ENCODE measurements at places on chromosomes 3 and 15. TPM values are rescaled to one million over a fixed set of nuclear protein-coding genes. Genes with fewer than 3 reads are reported as not detected.

DNA sequence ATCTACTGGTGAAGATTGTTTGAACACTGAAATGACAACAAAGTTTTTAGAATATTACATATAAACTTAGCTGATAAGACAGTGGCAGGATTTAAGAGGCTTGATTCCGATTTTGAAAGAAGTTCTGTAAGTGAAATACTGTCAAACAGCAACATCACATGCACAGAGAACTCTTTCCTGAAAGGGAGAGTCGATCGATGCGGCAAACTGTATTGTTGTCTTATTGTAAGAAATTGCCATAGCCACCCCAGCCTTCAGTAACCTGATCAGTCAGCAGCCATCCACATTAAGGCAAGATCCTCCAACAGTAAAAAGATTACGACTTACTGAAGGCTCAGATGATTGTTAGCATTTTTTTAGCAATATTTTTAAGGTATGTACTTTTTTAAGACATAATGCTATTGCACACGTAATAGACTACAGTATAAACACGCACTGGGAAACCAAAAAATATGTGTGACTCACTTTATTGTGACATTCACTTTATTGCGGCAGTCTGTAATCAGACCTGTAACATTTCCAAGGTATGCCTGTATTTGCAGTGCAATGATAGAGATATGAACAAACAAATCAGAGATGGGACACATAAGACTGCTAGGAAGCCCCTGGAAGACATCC lies 225.6 kb upstream of the UBE2E1 start:
- DNase-seq, result no peak

GRCh38 chr15:90782442-90782841 lies 65.3 kb downstream of the BLM start:
- no peak for DNase-seq

DNA sequence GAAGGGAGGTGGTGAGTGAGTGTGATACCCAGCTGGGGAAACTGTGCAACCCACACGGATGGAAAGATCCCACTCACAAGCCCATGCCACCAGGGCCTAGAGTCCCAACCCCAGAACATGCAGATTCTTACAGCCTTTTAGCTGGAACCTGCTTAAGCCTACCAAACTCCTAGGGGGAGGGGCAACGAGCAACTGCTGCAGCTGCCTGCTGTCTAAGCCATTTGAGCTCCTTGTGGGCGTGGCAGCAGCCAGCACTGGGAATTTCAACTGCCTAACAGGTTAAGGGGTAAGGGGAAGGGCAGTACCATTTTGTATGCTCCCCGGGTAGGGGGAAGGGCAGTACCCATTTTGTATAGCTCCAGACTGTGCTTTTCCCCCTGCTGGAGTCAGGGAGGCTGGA lies 673.2 kb upstream of the BCHE start:
- DNase-seq, result no peak

- no peak for DNase-seq
These were observed 28.7 kb downstream of the ATP13A3 start for GRCh38 chr3:194458131-194458530.

GRCh38 chr3:47394881-47395280 lies 14.1 kb downstream of the PTPN23 start:
- DNase-seq, result no peak

- DNase-seq, result no peak
These were observed 91.6 kb downstream of the MESD start for GRCh38 chr15:80898040-80898439.

DNA sequence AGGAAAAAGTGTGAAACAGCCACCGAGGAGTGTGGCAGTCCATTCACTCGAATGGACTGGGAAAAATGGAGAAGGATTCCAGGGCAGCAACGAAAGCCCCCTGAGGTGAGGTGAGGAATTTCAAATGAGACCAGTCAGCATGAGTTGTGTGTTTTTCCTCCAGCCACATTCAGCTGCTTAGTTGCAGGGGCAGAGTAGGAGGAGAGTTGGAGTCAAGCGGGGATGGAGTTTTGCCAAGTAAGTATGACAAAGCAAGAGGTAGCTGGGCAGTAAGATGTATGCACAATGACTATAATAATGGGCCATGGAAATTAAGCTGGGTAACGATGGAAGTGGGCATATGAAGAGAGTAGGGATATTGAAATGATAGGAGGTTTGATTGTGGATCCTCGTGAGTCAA lies 64.4 kb downstream of the CCDC54 start:
- DNase-seq, result no peak

DNA sequence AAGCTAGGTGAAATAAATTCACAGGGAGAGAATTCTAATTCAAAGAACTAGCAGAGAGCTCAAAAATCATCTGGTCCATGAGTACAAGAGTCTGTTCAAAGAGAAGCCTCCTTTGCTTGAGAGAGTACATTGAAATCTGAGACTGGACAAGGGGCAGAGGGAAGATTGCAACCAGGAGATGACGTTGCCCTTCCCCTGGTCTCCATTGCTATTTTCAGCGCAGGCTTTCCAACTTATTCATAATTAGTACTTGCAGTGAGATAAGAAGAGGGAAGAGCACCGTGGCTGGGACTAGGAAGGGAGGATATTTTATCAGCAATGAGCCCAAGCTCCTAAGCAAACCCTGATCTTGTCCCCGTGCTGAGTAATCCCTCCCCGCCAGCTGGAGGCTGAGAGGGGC lies 251.8 kb upstream of the RORA start:
- no peak for DNase-seq

DNA sequence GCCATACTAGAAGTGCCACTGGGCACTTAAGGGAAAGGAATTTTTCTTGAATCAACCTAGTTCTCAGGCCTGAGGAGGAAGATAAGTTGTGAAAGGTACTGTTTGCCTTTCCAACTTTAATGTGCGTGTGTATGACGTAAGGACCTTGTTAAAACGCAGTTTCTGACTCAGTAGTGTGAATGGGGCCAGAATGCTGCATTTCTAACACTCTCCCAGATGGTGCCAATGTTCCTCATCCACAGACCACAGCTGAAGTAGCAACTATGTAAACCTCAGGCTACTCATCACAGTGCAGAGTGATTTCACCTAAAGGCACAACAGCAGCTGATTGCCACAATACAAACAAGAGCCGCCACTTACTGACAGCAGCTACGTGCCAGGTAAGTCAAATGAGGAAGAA lies 103.6 kb downstream of the OTOL1 start:
- no peak for DNase-seq

- no peak for DNase-seq
These were observed 71.8 kb upstream of the GATM start for GRCh38 chr15:45449916-45450867.

GRCh38 chr3:122055215-122055614 lies at the start of gene CD86:
Gene CD86 (plus strand): TSS chr3:122055362. CDS start chr3:122055490, 128 bp downstream.
- no peak for DNase-seq

DNA sequence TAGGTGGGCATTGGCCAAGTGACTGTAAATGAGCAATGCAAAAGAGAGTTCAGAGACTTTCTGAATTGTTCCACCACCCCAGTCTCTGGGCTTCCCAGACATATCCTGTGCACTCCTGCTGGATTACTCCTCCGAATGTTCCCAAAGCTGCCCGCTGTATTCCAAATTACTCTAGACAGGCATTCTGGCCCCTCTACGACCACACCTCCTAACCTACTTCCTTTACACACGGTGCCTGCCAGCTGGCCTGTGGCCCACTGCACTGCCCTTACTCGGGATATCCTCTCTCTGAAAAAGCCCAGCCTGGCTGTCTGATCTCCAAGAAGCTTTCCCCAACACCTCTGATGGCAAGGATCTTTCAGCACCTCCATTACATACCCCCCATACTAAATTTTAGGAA lies 66.6 kb downstream of the DUT start:
- DNase-seq, result no peak

DNA sequence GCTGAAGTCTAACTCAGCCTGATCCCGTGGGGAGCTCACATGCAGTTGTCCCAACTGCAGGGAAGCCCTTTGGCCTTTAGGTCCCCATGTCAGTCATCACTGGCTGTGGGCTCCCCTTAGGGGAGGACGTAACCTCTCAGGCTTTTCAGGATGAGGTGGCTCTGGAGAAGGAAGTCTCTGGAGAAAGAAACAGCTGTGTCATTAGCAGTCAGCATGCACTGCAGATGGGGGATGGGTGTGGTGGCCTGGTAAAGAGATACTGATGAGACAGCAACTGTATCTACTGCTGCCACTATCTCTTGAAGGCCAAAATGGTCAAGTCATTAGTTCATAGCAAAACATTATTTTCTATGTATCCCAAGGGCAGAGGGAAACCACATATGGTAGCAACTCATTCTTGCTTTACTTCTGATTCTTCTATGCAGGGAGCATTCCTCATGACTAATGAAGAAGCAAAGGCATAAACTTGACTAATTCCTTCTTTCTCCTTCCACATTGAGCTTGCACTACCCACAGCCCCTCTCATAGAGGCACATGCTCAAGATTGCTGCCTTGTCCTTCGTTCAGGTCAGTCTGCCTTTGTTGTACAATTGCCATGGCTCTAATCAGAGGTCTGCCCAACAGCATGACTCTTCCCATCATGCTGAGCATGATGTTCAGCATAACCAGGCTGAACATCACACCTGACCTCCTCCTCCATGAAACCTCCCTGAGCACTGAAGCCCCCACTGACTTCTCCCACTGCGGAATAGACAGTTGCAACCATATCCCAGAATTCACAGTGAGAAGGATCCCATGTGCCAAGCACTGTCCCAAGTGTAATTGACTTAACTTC lies 47.8 kb upstream of the TMEM158 start:
- no peak for DNase-seq

- no peak for DNase-seq
These were observed 23.1 kb downstream of the TNK2 start for GRCh38 chr3:195885036-195885891.

GRCh38 chr3:13685721-13686120 lies 136.8 kb downstream of the FBLN2 start:
- no peak for DNase-seq

GRCh38 chr3:23601091-23601822 lies 204.5 kb upstream of the UBE2E1 start:
- peak; percentile 39 for DNase-seq

GRCh38 chr15:67093504-67093862 lies 28.1 kb downstream of the SMAD3 start:
- no peak for DNase-seq

DNA sequence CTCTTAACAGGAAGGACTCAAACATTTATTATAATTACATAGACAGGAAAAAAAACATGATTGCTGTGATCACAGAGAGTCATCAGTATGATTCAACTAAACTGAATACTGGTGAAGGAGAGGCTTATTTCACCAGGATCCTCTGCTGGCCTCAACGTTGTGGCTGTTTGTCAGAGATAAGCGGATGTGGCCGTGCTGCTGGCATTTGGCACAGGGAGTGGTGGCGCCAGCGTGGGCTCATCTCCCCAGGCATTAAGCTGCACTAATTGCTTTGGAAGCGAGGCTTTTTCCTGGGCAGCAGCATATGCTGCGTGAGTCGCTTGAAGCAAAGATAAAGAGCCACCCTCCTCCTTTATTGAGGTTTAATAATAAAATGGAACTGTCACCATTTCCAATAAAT lies 306.7 kb downstream of the LRTM1 start:
- DNase-seq, result no peak

- no peak for DNase-seq
These were observed 11.1 kb downstream of the ADAMTS17 start for GRCh38 chr15:100330629-100331215.

DNA sequence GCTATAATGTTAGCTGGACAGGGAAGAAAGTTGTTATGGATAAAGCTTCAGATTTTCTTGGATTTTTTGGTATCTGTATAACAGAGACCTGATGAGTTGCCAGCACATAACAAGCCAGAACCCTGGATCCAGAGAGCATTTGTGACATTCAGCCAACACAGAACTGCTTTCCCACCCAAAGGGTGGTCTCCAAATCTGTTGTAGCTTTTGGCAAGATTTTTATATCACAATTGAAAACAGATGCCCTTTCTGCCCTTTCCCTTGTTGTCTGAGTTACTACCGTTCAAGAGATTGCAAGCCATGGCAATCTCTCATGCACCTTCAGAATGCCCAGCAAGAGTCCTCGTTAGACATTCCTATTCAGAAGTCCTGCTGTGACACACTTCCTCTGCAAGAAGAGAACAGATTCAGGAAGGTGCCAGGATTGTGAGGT lies 107.6 kb upstream of the FGF7 start:
- no peak for DNase-seq

Gene HTR3E
- total RNA-seq, result not detected

Gene DNAH12
- 0.41 TPM for total RNA-seq

Gene DPH3
- total RNA-seq, result 29.6 TPM

Gene FMN1
- total RNA-seq, result 4.5 TPM

Gene UTS2B
- 2.5 TPM for total RNA-seq

Gene MINDY4B
- not detected for total RNA-seq

Gene IQCH
- total RNA-seq, result 3.0 TPM

Gene ONECUT1
- total RNA-seq, result not detected

Gene LRRC31
- total RNA-seq, result not detected

Gene FEZF2
- total RNA-seq, result not detected

Gene GOLGA6L10
- total RNA-seq, result 0.84 TPM

Gene GOLGA6A
- total RNA-seq, result not detected

Gene PDZRN3
- total RNA-seq, result 0.96 TPM

Gene AQR
- total RNA-seq, result 21.7 TPM

Gene SLC22A13
- total RNA-seq, result 0.34 TPM
